Activated T-cell treated with anti-CD3 and anti-CD28 coated beads for 48 hours (primary cell): ENCODE measurements at places on chromosomes 7 and 10.

DNA sequence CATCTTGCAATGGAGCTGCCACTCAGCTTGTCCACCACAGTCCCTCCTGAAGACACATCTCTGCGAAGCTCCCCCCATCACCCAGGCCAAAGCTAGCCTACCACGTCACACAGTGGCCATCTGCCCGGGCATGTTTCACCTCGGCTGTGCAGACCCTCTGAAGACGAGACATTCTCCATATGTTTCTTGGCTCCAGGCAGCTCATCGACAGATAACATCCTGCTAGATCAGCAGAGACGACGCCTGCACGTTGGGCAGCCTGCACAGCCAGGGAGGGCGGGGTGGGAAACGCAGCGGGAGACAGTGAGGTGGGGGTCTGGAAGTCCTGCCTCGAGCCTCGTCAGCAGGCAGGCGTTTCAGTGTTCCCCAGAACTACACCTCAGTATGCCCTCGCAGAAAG, 53.0 kb downstream of the PTPRN2 start:
- no peak for DNase-seq

GRCh38 chr10:173741-174140, 38.5 kb downstream of the ZMYND11 start:
- no peak for DNase-seq

GRCh38 chr7:79211724-79212123, 241.7 kb downstream of the MAGI2 start:
- DNase-seq = no peak

- peak; percentile 54 for DNase-seq
These were observed 43.1 kb upstream of the LBX1 start for GRCh38 chr10:101272229-101272868.

GRCh38 chr7:124497176-124497575, 268.4 kb downstream of the GPR37 start:
- no peak for DNase-seq

GRCh38 chr10:16232441-16232840, 204.4 kb upstream of the PTER start:
- DNase-seq = no peak

DNA sequence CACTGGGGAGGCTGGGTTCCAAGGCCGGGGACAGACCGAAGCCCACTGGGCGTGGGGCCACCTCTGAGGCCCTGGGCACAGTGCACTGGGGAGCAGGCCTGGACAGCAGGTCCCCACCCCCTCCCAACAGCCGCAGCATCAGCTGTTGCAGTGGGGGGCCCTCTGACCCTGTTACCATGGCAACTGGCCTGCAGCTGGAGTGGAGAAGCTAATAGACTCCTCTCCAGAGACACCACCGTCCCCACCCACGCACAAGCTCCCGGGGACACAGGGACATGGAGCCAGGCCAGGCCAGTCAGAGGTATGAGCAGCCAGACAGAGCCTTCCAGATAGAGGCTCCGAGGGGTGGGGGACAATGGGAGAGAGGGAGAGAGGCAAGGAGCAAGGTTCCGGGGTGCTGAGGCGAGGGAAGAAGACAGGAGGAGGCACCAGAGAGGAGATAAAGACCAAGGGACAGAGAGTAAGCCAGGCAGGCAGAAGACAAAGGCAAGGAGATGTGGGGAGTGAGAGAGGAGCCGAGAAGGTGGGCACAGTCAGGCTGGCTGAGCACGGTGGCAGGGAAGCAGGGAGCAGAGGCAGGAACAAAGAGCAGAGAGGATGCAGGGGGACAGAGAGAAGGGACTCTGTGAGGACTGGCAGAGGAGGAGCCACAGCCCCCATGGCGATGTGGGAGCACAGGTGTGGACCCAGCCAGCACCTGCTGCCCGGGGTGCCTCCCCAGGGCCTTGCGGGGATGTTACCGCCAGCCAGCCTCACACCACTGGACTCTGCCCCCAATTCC, 6.7 kb downstream of the KCNH2 start:
- no peak for DNase-seq

- no peak for DNase-seq
These were observed 238.8 kb downstream of the BAMBI start for GRCh38 chr10:28915989-28916588.

GRCh38 chr7:99034932-99035722, 108.8 kb downstream of the SMURF1 start:
- no peak for DNase-seq

GRCh38 chr7:135980665-135981180, 3.6 kb upstream of the MTPN start:
- peak; percentile 32 for DNase-seq

- no peak for DNase-seq
These were observed 16.2 kb upstream of the ZNF488 start for GRCh38 chr10:47400251-47400650.

DNA sequence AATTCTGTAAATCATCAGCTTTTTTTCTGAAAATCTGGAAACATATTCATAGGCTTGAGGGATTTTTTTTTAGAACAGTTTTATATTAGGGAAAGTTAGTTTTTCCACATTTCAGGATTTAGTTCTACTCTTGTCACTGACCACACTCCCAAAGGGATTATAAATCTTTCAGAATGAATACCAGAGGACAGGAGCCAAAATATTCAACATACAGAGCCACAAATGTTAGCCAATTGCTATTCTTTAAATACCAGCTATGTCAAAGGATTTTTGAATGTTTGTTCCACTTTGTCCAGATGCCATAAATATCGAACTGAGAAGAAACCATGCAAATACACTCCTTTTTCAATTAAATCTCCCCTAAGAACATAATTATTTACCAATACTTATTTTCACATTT, 50.7 kb downstream of the ODAD2 start:
- no peak for DNase-seq

- no peak for DNase-seq
These were observed 8.3 kb upstream of the PRKAG2 start for GRCh38 chr7:151885202-151885580.

DNA sequence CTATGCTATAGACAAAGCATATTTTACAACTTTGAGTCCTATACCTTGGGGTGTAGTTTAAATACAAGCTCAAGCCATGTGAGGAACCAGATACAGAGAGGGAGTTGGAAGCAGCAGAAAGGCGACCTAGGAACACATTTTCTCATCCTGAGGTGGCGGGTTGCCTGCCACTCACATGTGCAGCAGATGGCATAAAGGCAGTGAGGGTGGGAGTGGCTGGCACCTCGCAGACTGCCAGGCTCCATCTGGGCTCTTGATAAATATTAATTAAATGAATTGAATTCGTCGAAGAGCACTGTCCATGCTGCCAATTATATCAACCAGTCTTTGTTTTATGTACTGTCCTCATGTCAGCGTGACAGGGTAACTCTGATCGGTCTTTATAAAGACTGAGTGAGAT, 79.0 kb upstream of the SEMA3C start:
- no peak for DNase-seq

DNA sequence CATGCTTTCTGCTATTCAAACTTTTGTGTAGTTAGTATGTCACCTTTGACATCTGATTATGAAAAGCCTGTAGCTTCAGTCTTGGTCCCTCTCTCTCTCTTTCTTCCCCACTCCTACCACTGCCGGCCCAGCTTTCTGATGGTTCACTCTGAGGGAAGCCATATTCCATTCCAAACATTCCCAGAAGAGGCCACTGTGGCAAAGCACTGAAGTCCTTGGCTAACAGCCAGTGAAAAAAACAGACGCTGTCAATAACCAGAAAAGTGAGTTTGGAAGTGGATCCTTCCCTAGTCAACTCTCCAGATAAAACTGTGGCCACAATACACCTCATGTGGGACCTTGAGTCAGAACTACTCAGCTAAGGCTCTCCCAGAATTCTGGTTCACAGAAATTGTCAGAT, 950.7 kb upstream of the PHF14 start:
- no peak for DNase-seq

GRCh38 chr7:99184532-99185218, 23.2 kb downstream of the KPNA7 start:
- DNase-seq = no peak

- DNase-seq = no peak
These were observed 125.9 kb downstream of the SLIT1 start for GRCh38 chr10:97059872-97060205.

DNA sequence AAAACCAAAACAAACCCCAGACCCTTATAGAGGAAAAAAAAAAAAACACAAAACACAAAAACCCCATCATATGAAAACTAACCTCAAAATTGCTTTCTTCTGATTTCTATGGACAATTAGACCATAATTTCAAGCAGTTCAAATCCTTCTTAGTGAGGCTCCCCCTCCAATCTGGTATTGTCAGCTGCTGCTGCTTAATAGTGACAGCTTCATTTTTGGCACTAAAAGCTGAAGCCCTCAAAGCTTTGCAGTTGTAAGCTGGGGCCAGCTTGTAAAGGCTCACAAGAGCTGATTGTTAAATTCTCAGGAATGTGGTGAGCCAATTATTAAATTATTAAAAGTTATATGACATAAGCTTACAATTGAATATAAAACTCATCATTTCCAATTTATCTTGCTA, 21.9 kb downstream of the ATXN7L1 start:
- no peak for DNase-seq

DNA sequence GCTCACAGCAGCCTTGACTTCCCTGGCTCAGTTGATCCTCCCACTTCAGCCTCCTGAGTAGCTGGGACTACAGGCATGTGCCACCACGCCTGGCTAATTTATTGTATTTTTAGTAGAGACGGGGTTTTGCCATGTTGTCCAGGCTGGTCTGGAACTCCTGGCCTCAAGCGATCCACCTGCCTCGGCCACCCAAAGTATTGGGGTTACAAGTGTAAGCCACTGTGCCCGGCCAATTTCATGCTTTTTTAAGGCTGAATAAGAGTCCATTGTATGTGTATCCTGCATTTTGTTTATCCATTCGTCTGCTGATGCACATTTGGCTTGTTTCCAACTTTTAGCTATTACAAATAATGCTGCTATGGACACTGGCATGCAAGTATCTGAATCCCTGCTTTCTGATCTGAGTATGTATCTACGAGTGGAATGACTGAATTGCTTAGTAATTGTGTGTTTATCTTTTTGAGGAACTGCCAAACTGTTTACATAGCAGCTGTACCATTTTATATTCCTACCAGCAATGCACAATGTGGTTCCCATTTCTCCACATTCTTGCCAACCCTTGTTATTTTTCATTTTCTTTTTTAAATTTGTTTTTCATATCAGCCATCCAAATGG, 37.3 kb upstream of the TPST1 start:
- DNase-seq = no peak

DNA sequence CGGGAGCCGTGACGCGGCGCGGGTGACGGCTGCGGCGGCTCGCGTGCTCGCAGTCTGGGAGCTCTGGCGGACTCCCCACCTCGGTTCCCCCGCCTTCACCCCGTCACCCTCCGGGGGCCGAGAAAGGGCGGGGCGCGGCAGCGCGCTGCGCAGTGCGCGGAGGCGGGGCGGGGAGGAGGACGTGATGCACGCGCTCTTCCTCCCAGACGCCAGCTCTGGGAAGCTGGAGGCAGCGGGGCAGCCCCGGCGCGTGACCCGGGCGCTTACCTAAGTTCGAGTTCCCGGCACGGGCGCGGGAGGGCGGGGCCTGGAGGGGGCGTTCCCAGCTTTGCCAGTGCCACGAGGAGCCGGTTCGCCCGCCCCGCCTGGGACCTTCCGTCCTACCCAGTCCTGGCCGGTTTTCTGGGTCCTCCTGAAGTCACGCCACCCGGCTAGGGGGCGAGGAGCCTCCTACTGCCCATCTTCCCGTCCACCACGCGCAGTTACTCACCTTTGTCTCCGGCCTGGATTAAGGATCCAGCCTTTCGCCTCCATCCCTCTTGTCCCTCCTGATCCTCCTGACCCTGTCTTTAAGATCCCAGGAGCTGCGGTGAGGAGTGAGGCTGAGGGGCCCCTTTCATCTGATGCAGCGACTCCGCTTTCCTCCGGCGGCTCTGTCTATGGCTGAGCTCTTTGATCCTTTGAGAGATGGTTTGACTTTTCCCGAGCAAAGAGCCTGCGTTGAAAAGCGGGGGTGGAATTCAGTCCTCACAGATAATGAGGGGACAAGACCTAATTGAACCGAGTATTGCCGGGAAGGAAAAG, 470 bp upstream of the NAMPT start:
- peak; percentile 100 for DNase-seq

- no peak for DNase-seq
These were observed 222.2 kb upstream of the FZD1 start for GRCh38 chr7:91041901-91042484.

GRCh38 chr10:42640610-42641229, 2.4 kb upstream of the ZNF33B start:
- no peak for DNase-seq
